ENCODE measurements at places on chromosomes 6 and 20.

- DNase-seq: no peak
Observed at GRCh38 chr6:80641591-80641990, 535.1 kb downstream of the BCKDHB start.

GRCh38 chr20:19966840-19967239 lies 50.3 kb upstream of the NAA20 start:
- DNase-seq: no peak

DNA sequence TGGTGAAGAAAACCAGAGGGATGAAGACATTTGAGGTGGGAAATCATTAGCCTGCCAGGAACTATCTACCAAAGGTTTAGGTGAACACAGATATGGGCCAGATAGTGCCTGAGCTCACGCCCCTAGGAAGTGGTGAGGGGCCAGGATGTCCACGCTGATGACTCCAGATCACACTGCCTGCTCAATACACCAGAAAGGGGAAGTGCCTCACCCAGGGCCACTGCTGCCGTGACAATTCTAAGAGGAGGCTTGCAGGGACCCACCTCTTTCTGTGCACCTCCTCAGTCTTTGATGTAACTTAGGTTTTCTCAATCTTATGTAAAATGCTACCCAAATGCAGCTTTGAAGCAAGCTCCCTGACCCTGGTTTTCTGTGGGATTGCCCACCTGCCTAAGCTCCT lies 5.4 kb upstream of the RAB44 start:
- peak; percentile 47 for DNase-seq

GRCh38 chr20:22615425-22615824 lies 31.1 kb upstream of the FOXA2 start:
- DNase-seq: no peak

- peak; percentile 48 for DNase-seq
Observed at GRCh38 chr20:4661191-4661590, 60.5 kb upstream of the PRND start.

DNA sequence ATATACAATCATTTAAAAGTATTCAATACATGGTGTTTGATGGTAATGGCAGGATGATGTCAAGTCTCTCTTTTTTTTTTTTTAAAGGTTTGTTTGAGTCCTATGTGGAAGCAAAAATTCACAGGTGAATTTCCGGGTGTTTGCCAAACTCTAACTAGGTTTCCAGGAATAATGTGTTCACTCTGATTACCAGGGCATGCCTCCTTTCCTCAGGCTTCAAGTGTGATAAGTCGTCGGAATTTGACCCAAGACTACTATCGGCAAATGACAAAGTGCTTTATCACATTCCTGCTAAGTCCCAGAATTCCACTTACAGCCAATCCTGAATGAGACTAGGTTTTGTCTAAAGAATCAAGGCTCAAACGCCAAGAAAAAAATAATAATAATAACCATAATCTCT lies 7.3 kb downstream of the OARD1 start:
- DNase-seq: no peak

DNA sequence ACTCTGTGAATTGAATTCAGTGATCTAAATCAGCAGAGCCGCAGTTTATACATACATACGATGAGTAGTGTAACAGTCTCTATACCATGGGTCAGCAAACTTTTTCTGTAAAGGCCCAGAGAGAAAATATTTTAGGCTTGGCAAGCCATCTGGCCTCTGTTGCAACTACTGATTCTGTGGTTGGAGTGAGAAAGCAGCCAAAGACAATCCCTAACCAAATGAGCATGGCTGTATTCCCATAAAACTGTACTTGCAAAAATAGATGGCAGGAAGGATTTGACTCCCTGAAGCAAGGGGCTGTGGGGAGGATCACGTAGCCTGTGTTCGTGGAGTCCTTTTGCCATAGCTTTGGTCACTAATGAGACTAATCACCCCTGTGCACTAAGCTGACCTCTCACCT lies 17.9 kb upstream of the MOCS1 start:
- DNase-seq: no peak

DNA sequence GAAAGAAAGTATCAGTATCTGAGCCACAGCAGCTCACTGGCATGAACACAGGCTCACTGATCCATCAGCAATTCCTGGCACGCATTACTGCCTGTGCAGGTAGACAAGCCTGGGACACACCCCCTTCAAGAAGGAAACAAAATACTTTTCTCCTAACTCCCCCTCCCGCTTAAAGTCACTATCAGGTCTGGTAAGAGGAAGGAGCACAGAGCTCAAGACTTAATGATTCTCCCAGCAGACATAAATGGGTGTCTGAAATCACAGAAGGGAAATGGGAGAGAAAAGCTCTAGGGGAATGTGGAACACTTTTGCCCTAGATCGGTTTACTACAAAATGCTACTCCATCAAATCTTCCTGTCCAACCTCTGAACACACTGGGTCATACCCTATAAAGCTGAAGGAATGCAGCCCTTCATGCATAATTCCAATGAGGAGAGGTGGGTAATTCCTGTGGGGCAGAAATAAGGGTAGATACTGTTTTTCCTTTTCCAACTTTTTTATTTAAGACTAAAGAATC lies at the start of gene ADGRF1:
ADGRF1 (minus strand) TSS at position 58 of the 517 bp plus-strand sequence. CDS start 13,271 bp downstream, outside the sequence.
- no peak for DNase-seq

DNA sequence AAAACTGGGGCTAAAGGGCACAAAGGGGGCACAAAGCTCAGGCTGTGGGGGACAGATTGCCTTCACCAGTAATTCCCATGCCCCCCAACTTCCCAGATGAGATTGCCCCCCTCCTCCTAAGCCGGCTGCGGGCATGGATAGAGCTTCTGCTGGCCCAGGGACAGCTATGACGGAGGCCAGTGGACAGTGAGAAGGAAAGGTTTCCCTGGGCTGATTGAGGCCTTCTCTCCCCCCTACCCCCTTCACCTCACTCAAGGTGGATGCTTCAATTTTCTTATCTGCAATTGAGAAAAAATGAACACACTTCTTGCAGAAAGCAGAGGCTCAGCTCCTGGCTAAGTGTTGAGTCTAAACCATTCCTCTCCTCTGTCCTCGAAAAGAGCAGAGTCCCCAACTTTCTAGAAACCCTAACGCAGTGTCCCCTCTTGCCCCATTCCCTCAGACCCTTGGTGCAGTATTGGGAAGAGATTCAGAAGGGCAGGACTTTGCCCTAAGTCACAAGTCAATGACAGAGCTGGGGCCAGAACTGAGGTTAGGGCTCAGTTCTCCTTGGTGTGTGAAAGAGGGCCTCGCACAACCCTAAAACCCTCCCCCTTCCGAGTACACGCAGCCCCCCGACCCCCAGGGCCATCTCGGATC lies 808 bp downstream of the SDC4 start:
- DNase-seq: no peak

DNA sequence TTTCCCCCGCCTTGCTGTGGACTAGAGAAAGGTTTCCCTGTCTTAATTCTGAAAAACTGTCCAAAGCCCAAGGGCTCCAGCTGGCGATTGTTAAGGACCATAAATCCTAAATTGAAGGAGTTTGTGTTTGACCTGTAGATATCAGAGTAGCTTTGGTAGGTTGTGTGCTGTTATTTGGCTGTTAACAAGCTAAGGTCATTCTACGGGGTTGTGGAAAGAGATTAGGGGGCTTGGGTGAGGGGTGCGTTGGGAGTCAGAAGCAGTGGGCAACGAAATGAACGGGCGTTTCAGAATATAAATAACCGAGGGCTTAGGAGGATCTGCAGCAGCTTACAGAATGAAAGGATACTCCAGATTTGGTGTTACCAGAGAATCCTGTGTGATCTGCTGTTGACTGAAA lies 32.6 kb upstream of the BTN3A2 start:
- DNase-seq: no peak

DNA sequence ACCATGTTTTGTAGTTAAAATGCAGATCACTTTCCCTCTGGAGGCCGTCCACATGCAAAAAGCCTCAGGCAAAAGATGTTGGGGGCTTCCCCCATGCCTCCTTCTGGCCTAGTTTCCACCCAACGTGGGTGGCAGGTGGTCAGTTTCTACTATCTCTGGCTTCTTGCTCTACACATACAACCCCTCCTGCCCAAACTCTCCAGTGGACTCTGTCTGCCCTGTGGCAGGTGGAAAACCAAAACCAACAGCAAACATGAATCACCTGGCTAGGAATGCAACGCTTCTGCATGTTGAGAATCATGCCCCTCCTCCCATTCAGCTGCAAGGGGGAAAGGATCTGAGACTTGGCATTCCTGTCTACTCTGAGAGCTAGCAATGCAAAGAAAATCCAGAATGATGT lies 94.8 kb downstream of the MBOAT1 start:
- no peak for DNase-seq

DNA sequence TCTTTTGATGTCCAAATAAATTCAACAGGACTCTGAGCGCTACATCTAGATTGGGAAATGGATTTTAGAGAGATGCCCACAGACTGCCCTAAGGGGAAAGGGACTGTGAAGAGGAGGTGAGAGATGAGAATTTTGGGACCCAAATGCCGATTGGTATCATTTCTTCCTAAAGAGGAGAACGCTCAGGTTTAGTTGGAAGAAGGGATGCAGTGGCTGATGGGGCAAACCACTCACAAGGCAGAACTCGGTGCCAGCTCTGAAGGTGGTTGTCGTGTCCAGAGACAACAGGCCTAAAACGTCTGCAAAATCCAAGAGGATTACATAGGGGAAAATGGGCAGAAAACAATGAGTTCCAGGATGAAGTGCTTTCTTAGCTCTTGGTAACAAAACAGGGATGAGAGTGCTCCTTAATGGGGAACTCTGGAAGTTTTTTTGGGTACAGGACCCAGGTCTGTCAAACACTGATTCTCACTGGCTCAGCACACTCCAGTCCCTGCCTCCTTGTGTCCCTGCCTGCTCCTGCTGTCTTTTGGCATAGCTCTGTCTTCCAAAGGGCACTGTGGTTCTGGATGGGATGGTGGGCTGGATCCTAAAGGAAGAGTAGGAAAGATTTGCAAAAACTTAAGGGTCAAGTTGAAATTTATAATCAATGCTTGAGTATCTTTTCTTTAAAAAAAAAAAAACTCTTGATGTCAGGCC lies 29.0 kb downstream of the NEDD9 start:
- no peak for DNase-seq

DNA sequence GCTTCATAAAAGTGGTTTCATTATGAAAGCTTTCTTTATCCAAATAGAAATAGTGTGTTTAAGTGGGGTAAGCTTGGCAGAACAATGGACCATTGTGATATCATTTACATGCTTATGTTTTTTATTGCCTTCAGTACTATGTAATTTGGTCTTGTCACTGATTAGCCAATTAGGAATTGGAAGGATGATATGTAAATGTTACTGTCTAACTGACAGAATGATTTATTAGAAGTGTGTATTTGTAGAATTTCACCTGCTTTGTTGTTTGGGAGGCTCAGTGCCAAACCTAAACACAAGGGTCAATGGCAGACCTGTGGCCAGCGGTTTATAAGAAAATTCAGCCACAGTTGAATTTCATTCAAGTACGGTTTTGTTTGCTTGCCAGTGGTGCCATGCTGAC lies 39.0 kb downstream of the AIG1 start:
- DNase-seq: no peak

- no peak for DNase-seq
Observed at GRCh38 chr6:102571236-102571908, 1177.9 kb downstream of the GRIK2 start.

GRCh38 chr6:30554404-30554803 lies 1.9 kb downstream of the GNL1 start:
- no peak for DNase-seq

DNA sequence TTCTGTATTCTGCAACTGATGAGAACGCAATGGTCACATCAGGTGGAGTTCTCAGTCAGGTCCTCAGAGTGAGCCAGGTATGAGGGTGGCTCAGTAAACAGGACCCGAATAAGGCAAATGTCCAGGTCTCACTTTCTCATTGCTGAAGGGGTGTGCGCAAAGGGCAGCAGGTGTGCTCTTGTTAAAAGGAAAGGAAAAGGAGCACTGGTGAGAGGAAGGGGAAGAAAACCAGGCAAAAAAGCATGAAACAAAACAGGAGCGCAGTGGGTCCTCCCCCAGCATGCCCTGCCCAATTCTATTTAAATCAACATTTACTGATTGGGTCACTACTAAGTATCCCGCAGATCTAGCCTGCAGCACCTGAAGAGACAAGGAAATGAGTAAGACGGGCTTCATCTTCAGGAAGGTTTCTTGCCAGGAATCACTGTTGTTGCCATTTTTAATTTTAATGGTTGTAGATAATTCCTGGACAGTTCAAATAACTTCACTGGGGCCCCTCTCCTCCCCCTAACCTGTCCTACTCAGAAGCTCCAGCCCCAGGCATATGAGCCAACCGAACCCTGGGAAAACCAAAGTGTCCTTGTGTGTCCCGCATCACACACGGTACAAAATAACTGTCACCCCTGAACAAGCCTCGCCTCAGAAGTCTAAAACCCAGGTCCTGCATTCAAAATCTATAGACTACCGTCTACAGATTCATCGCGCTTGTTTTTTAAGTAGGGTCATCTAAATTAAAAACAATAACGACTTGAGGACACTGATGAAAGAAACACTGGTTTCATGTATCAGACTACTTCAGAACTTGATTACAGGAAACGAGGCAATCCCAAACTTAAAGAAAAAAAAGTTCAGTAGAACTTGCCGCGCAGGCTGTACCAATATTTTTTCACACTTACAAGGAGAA lies 980 bp downstream of the MBOAT1 start:
- no peak for DNase-seq

GRCh38 chr6:111600588-111601445 lies 4.9 kb downstream of the TRAF3IP2 start:
- no peak for DNase-seq

- DNase-seq: no peak
Observed at GRCh38 chr20:54062812-54063280, 7.5 kb downstream of the BCAS1 start.

GRCh38 chr20:36341331-36342020 lies 35.3 kb downstream of the DLGAP4 start:
- DNase-seq: no peak

GRCh38 chr20:62824476-62825332 lies 7.9 kb downstream of the COL9A3 start:
- peak; percentile 39 for DNase-seq

GRCh38 chr6:79079561-79080041 lies 1.5 kb upstream of the PHIP start:
- no peak for DNase-seq

DNA sequence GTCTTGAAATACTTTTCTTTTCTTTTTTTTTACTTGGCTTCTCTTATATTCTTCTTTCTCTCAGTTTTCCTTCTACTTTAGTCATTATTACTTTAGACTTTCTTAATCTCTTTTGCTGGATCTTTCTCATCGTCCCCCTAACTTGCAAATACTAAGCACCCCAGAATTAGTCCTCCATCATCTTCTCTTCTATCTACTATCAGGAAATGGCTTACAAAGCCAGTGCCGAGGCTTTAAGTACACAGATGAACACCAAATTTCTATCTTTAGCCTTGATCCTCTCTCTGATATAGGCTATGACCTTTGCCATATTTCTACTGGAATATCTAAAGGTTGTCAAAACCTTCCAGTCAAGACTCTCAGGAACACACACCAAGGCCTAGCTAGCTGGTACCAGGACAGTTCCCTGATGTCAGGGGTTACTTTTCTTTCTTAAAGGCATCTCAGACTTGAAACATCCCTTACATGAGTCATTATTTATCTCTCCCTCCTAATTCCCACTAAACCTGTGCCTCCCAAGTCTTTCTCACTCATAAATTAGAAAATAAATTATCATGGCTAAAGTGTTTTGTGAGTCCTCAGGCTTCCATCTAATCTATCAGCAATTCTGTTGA lies 278.6 kb upstream of the TCF21 start:
- DNase-seq: no peak

- no peak for DNase-seq
Observed at GRCh38 chr6:22146678-22146930, 150.2 kb downstream of the PRL start.
